ENCODE measurements at places on chromosomes 6 and 20.

GRCh38 chr6:106560996-106561685 lies 68.2 kb downstream of the RTN4IP1 start:
- no peak for DNase-seq

- peak; percentile 89 for DNase-seq
Observed at GRCh38 chr20:44407402-44408184, 52.1 kb downstream of the HNF4A start.

DNA sequence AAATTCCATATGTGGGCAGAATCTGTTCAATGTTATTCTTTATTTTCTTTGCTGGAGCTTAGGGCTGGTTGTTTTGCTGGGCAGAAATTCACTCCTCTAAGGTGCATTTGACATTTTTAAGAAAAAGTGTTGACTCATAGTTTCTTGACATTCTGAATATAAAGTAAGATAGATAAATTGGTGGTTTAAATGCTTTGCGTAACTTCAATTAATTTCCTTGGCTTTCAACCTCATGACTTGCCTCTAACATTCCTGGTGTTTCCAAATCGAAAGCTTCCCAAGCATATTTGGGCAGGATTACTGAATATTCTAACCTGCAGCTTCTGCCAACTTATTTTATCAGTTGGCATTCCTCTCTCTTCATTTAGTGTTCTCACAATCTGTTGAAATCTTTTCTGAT lies 718.7 kb upstream of the ADGRB3 start:
- DNase-seq: no peak

GRCh38 chr20:20498076-20498861 lies 130.4 kb downstream of the INSM1 start:
- no peak for DNase-seq

- no peak for DNase-seq
Observed at GRCh38 chr6:44131892-44132291, 4.5 kb downstream of the TMEM63B start.

GRCh38 chr6:42791706-42792320 lies 10.0 kb downstream of the BICRAL start:
- DNase-seq: no peak

- DNase-seq: no peak
Observed at GRCh38 chr20:18103497-18103896, 34.2 kb upstream of the KAT14 start.

- no peak for DNase-seq
Observed at GRCh38 chr6:153043719-153044118, 41.2 kb upstream of the MTRF1L start.

- no peak for DNase-seq
Observed at GRCh38 chr6:135935941-135936601, 84.6 kb downstream of the PDE7B start.

DNA sequence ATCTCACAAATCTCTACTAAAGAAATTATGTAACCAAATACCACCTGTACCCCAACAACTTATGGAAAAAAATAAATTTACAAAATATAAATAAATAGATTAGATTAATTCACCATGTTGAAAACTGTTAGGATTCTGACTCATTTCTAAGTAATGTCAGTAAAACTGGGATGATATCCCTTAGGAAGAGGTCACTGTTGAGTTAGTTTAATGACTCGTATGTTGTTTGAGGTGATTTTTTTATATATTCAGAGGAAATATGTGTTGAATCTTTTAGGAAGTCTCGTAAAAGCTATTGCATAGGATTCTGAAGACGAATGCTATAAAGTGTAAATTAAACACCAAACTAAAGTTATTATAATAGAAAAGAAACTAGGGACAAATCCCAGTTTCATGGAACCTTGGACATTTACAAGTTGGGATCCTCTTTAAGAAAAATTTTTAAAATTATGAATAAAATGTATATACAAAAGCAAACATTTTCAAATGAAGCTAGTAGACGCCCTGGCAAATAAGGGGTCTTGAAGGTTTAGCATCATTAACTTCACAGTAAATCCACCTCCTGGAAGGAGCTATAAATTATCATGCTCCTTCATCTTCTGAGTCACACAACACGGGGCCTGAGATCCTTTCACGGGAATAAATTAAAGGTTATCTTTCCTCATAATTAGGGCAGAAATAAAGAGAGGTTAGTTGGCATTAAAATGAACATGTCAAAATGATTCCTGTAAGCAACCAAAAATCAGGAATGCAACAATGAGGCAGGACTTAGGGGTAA lies 37.0 kb upstream of the POU3F2 start:
- DNase-seq: no peak

GRCh38 chr6:14467591-14467990 lies 350.0 kb downstream of the CD83 start:
- DNase-seq: no peak

Measured in mucosa of gallbladder (tissue), 1 donor.